ENCODE measurements at places on chromosomes 3 and 15.
A peak's percentile ranks its signal among the peaks of the same experiment; 100 is the strongest.

DNA sequence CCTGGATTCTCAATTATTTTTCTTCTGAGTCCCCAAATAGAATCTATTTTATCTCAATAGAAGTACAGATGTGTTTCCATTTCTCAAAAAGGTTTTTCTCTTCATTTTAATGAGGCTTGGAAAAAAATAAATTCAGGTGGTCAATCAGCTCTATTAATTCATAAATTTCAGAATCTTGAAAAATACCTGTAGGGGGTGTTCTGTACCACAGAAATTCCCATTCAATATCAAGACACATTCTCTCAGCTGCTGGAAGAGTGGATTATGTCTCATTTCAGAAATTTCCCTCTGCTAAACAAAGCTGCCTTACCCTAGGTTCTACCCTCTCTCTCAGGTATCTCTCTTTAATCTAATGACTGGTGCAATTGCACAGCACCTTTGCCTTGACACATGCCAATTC, 1121.2 kb downstream of the SI start:
- no peak for DNase-seq

DNA sequence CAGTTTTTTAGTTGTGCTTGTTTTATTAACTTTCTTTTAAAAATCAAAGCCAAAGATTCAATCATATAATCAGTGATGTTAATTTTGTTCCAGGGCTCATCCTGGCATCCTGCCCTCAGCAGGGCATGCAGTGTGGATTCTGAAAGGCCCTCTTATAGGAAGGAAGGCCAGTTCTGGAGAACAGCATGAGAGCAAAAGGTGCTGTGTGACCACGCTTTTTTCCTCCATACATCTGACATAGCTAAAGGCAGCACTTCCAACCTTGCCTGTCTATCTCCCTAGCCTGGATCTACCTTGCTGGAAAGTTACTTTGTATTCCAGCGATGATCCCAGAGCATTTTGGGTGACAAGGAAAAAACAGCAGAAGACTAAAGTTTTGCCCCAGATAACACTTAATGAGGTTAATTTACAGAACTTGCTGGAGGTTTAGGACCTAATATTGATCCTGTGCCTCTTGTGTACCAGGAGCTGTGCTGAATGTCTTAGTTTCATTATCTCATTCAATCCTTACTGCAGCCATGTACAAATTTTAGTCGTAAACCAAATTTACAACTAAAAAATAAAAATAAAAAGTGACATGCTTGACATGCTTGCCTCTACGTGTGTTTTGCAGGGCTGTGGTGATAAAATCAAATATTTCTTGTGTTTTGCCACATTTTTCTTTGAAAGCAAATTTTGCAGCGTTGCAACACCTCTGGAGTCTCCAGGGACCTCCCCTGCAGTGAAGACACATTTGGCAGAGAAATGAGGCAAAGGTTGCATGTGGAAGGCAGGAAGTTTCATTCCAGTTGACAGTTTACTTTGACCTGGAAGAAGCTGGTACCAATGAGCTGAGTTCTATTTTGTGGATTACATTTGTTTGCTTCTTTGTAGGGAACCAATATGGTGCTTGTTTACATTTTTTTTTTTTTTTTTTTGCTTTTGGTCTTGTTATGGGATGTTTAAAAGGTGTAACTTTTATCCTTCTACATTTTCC, 13.2 kb downstream of the IL1RAP start:
- DNase-seq = peak; percentile 11

DNA sequence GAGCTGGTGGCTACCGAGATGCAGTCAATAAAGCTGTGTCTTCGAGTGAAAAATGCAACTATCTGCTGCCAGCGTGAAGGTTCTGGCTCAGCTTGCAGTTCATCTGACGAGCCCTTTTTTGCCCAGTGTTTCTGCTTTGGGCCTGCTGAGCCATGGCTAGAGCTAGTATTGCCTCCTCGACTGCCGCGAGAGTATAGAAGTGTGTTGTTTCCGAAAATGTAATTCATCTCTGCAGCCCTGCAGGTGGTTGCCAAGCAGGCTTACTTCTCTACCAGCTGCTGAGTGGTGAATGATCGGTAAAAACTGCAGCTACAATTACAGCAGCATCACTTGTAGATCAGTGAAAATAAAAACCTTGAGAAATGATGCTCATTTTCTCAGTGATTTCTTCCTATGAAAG, 114.8 kb downstream of the DLG1 start:
- no peak for DNase-seq

GRCh38 chr3:10272977-10273376, 19.8 kb downstream of the GHRL start:
- DNase-seq = no peak

GRCh38 chr3:141272906-141273662, 41.5 kb downstream of the PXYLP1 start:
- no peak for DNase-seq

DNA sequence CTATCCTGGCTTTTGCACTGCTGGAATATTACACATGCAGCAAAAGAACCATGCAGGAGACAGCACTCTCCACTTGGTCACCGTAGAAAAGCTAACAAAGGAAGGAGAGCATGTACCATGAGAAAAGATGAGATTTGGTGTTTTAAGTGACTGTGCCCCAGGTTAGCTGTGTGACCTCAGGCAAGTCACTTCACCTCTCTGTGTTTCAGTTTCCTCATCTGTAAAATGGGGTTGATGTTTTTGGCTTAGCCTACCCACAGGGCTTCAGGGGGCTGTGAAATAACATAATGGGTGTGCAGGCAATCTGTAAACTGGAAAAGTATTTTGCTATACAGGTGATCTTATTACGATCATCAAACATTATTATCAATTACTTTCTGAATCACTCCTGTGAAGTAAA, 69.3 kb upstream of the SLC6A11 start:
- no peak for DNase-seq

GRCh38 chr15:24772686-24773373, 97.3 kb downstream of the NPAP1 start:
- DNase-seq = peak; percentile 60

- no peak for DNase-seq
Observed at GRCh38 chr15:66505818-66506217, 692 bp downstream of the ZWILCH start.

GRCh38 chr3:120276767-120277166, 8.3 kb downstream of the GPR156 start:
- DNase-seq = peak; percentile 42

DNA sequence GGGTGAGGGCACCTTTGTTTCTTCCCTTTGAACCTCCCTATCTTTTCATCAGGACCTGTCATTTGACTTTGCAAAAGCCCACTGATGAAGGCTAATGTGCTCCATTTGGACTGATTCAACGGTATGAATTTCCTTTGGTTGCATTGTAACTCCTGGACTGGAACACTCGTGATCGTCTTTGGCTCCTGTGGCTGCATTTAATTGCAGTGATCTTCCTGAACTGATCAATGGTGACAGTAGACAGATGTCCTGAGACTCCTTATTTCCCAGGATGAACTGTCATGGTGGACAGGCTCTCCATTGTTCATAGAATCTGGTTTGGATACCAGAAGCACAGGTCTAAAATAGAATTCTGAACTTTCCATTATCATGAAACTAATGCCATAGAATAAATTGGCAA, 224.8 kb upstream of the GAP43 start:
- no peak for DNase-seq

- no peak for DNase-seq
Observed at GRCh38 chr3:45321607-45322391, 66.6 kb upstream of the LARS2 start.

DNA sequence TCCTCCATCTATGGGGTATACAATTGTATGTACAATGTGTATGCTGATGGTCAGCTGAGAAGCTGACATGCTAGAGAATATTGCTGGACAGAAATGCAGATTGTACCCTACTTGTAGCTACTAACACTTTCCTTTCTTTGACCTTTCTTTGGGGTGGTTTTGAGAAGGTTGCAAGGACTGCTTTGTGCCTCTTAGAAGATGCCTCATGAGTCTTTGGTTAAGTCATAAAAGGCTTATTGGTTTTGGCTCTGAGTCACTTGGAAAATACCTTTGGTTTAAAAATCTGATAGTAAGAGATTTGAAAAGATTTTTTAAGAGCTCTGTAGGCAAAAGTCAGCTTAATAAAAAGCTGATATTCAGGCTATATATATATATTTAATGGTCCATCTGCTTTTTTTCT, 71.5 kb downstream of the ZMAT3 start:
- peak; percentile 54 for DNase-seq

DNA sequence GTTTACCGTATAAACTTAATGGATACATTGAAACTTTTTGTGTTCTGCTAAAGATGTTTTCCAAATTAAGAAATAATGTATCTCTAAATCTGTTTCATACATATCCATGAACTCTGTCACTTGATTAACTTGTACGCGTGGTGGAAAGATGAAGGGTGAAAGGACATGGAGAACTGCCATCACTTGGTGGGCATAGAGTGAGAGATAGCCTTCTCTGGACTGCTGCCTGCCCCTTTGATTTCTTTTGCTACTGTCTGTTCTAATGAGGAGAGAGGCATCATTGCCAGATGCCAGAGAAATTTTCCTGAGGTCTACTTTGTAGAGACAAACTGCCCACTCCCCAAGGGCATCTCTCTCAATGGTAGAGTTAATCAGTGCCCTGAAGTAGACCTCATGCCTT, 120.5 kb downstream of the SLMAP start:
- no peak for DNase-seq
